ENCODE measurements at places on chromosomes 7 and 10.

GRCh38 chr7:38141187-38141586, 36.9 kb upstream of the STARD3NL start:
- DNase-seq: no peak

DNA sequence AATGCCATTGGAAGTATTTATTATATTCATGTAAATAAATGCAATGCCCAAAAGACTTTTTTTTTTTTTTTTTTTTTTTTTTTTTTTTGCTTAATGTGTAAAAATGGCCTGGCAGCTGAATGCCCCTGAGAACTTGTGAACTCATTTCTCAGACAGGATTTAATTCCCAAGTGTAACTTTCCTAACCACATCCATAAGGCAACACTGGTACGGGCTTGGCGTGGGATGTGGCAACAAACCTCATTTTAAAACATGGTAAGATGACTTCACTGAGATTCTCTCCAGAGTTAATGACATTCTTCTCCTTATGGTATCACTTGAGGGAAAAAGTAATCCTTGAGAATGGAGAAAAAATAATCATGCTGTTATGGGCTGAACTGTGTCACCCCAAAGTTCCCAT, 150.4 kb downstream of the DGKI start:
- DNase-seq: no peak

- no peak for DNase-seq
Observed at GRCh38 chr7:78225534-78225933, 427.0 kb downstream of the PHTF2 start.

DNA sequence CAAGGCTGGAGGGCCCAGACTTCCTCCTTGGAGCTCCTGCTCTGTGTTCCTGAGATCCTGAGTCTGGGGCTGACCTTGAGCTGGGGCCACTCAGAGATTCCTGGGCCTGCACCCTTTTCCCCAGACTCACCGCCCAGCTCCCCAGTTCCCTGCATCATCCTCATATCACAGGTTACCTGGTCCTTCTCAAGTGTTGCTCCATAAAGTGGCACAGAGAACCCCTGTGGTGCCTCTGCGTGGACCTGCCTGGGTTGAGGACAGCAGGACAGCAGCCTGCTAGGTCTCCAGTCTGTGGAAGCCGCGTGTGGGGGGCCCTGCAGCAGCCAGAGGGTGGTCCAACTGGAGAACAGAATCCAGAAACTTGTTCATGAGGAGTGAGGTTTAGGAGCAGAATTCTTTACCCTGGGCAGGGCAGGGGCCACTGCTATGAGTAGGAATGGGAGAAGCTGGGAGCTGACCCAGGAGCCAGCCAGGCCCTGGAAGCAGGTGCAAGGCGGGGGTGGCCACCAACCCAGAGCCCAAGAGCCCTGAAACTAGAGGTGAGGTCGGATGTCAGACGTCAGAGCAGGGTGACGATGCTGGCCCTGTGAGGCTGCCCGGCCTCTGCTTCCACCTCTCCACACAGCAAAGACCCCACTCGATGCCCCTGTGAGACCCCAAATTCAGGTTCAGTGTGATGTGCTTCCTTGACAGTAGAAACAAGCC, 299.4 kb downstream of the TCERG1L start:
- DNase-seq: no peak

- no peak for DNase-seq
Observed at GRCh38 chr7:150631866-150632864, at the start of gene GIMAP6. GIMAP6 (minus strand) TSS chr7:150632385; CDS start chr7:150630142, 2,243 bp downstream.

DNA sequence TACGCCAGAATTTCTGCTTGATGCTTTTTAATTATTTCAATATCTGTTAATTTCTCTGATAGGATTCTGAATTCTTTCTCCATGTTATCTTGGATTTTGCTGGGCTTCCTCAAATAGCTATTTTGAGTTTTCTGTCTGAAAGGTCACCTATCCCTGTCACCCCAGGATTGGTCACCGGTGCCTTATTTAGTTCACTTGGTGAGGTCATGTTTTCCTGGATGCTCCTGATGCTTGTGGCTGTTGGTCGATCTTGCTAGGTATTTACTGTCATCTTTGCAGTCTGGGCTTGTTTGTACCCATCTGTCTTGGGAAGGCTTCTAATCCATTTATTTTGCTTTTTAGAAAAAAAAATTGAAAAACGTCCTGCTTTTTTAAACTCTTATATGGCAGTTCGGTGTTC, 11.2 kb upstream of the PRKAR1B start:
- DNase-seq: no peak

- DNase-seq: no peak
Observed at GRCh38 chr10:131982185-131982756, 548 bp upstream of the BNIP3 start.

DNA sequence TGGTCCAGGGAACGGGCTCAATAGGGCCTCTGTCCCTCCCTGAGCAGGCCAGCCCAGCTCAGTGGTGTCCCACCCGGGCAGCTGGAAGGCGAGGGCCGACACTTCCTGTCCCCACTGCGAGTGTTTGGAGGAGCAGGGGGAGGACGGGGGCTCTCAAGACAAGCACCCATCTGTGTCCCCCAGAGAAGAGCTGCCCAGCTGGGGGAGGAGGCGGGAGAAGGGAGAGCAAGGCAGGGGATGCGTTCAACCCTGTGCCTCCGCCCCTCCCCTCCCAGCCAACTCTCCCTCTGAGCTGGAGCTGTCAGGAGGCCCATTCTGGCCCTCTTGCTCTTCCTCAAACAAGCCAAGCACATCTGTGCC, 35.7 kb downstream of the ZCCHC24 start:
- DNase-seq: no peak

DNA sequence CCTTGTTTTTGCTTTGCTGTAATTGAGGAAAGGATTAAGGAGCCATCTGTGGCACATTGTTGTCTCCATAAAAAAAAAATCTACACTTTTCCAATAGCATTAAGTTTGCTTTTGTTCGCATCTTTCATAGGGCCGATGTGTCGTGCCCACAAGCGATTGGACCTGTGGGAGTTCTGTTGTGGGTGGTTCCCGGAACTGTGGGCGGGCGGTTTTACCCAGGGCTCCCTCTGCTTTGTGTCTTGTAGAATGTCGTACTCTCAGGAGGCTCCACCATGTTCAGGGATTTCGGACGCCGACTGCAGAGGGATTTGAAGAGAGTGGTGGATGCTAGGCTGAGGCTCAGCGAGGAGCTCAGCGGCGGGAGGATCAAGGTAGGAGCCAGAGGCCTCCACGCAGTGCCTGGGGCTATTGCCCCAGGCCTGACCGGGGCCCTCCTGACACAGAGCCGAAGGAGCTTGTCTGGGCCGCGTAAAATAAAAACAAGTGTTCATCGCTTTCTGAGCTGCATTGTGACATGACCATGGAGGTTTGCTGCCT, 92.4 kb downstream of the ACTR3B start:
- DNase-seq: no peak

GRCh38 chr10:124745673-124746072, 1.5 kb upstream of the FAM53B start:
- no peak for DNase-seq

- DNase-seq: no peak
Observed at GRCh38 chr7:143499246-143499645, 21.6 kb downstream of the TAS2R41 start.

- no peak for DNase-seq
Observed at GRCh38 chr7:23234569-23235296, 11.8 kb upstream of the GPNMB start.

- DNase-seq: no peak
Observed at GRCh38 chr10:131946880-131947279, 34.8 kb downstream of the BNIP3 start.

- DNase-seq: no peak
Observed at GRCh38 chr7:128303133-128303532, 40.6 kb downstream of the RBM28 start.
